ENCODE measurements at places on chromosomes 11 and 22.

- DNase-seq, result no peak
Observed at GRCh38 chr11:89490981-89491690, at the start of gene NOX4. Gene NOX4 (minus strand): TSS chr11:89491375. CDS start chr11:89491246, 129 bp downstream.

GRCh38 chr22:41966607-41967240 is 2.5 kb upstream of the SEPTIN3 start:
- DNase-seq, result no peak

- DNase-seq, result no peak
Observed at GRCh38 chr11:105948918-105949590, 73.0 kb downstream of the MSANTD4 start.

- DNase-seq, result no peak
Observed at GRCh38 chr22:37544955-37545702, 15.2 kb upstream of the CDC42EP1 start.

DNA sequence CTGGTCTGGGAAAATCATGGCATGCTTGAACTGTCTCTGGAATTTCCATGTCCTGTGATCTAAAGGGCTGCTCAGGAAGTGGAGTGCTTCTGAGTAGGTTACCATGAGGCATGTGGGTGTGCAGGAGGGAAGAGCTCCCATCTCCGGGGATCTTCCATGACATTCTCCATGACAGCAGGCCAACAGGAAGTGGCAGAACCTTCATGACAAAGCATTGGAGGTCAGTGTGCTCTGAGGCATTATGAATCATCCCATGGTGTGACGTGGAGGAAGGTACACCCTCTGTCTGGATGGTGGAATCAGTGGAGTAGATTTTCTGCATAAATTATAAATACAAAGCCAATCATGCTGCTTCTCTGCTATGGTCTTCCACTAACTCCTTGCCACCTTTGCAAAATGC is 139.6 kb upstream of the E2F8 start:
- DNase-seq, result no peak

DNA sequence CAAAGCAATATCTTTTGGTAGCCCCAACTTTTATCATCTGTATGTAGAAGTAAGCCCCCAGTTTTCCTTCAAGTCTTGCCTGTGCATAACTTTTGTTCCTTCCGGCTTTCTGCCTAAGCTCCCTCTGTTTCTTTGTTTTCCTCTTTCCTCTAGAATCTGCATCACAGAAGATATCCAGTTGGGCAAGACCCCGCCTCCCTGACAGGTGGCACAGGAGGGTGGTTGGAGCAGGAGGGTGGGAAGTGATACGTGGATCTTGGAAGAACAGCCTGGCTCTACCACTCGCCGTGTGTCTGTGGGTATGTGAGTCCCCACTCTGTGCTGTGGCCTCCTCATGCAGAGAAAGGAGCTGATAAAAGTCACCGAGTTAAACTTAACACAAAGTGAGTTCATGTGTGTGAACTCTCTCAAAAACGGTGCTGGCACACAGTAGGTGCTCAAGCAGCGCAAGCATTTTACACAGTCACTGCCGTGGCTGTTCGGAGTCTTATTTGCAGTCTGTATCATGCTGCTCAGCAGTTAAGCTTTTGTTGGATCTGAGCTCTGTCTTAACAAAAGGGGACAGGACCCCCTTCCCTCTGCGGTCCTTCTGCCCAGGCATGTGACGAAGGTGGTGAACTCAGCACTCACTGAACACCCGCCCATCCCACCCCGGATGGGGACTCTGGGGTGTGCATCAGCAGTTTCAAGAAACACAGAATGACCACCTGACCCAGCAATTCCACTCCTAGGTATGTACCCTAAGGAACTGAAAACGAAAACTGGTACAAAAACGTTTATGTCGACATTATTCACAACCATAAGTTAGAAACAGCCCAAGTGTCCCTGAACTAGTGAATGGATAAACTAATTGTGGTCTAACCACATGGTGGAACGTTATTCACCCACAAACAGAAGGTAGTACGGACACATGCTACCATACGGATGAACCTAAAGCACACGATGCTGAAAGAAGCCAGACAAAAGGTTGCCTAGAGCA is 249.1 kb downstream of the CTTN start:
- no peak for DNase-seq

- no peak for DNase-seq
Observed at GRCh38 chr22:43553451-43554258, 141.8 kb downstream of the MPPED1 start.

DNA sequence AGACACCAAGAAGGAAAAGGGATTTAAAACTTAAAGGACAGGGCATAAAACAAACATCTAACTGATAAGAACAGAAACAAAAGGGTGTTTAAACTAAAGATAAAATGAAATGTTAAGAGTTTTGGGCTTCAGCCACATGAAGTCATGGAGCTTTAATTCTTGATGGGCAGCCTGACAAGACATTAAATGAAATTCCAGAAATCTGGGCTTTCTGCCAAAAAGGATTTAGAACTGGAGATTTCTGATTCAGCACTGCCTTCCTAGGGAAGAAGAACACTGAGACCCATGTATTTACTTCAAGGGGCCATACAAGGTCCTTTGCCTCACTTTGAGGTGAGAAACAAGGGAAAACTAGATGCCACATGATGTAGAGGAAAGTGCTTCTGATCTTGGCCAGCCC is 355.9 kb upstream of the RAG2 start:
- no peak for DNase-seq

GRCh38 chr11:36443661-36444060 is 66.4 kb downstream of the TRAF6 start:
- DNase-seq, result no peak

- DNase-seq, result no peak
Observed at GRCh38 chr22:28883657-28883916, 215 bp downstream of the ZNRF3 start.

DNA sequence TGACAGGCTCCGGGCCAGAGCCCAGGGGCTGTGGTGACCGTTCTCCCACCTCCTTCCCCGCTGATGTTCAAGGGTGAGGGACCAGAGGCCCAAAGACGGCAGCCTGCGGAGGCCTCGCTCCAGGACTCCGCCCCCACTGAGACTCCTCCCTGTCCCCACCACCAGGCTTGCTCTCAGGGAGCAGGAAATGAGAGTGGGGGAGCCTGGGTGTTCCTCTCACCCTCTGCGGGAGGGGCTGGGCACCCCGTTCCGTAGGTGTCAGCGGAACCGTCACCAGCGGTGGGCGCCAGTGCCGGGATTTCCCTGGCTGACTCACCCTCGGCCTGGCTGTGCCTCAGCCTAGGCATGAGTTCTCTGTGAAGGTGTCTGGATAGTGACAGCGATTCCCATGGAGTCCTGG is 15.7 kb downstream of the DAGLA start:
- peak; percentile 92 for DNase-seq

GRCh38 chr22:42515896-42516295 is 3.7 kb downstream of the RRP7A start:
- DNase-seq, result no peak

DNA sequence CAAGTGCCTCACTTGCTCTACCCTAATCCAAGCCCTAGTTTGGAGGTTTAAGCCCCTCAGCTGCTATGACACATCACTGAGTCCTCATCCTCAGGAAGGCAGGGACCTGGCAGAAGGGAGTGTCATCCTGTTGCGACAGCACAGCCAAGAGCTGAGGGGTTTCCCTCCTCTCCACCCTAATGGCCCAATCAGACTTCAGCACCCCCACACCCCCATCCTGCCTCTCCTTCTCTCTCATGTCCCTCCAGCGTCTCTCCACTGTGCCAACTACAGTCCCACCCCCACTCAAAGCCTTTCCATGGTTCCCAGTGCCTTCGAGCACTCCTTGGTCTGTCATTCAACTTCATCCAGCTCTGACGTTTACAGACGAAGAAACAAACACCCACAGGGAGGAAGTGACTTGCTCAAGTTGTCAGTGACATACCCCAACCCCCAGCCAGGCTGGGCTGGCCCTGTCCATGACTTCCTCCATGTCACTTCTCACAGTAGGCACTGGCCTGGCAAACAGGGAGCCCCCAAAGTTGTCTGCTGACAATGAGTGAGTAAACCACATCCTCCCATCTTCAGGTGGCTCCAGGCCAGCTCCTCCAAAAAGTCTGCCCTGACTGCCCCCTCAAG is 15.6 kb downstream of the ARAP1 start:
- peak; percentile 64 for DNase-seq

DNA sequence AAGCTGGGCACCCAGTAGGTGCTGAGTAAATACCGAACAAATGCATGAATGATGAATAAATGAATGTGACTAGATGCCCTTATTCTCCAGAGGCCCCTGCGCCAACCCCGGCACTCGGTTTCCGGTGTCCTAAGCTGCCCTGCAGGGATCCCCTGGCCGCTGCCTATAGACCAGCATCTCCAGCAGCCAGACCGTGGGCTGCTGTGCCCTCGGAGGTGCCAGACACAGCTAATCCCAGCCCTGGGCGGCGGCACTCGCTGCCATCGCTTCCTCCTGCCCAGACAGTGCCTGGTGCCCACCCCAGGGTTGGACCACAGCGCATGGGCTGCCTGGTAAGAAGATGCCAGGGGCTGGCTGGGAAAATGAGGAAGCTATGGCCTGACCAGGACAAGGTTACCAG is 15.6 kb downstream of the CREB3L1 start:
- no peak for DNase-seq

- DNase-seq, result no peak
Observed at GRCh38 chr11:106959386-106959785, 58.9 kb downstream of the GUCY1A2 start.

- DNase-seq, result no peak
Observed at GRCh38 chr11:36615826-36616225, 17.8 kb upstream of the RAG2 start.

- no peak for DNase-seq
Observed at GRCh38 chr11:103594283-103594682, 442.2 kb upstream of the DDI1 start.

DNA sequence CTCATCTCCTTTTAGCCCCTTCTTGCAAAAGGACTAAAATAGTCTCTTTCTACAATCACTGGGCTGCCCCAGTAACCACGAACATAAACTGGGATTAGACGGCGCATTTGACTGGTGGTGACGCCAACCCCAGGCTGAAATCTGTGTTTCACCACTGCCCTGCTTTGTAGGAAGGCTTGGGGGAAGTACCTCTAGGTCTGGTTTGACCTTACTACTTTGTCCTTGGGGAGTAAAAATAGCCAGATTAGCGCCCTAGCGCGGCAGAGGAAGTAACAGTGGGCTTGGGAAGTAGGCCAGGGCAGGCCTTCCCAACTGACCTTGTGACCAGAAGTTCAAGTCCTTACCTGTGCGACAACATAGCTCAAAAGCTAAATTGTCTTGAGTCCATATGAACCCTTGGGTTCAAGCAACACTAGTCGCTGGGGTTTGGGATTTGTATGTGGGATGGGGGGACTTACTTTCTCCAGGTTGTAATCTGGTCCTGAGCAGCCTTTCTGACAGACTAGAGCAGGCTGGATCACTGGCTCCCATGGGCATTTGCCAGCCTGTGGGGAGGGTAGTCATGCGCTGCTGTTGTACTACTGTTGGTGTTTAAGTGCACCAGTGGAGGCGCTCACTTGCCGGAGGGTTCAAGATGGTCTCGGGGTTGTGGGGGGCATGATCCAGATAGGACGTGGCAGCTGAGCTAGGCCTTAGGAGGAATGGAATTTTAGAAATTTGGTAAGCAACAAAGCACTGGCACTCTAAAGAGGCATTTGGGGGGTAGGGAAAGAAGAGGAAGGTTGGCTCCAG is 953 bp upstream of the PACS1 start:
- DNase-seq, result no peak

- DNase-seq, result no peak
Observed at GRCh38 chr11:101133190-101133589, 3.6 kb upstream of the PGR start.

GRCh38 chr22:50173311-50173982 is 2.9 kb downstream of the PANX2 start:
- DNase-seq, result no peak

Data from stimulated activated CD8-positive, alpha-beta memory T cell treated with anti-CD3 and anti-CD28 coated beads, Interleukin-7, amount 100 ng/mL, for 48 hours (primary cell).